Cortex of kidney (tissue), 1 donor: ENCODE measurements at places on chromosomes 2 and 18.

- no peak for DNase-seq
Measured at GRCh38 chr18:76620321-76621170, 125.5 kb upstream of the ZNF516 start.

GRCh38 chr2:231926180-231926741 is at the start of gene NPPC:
TSS of gene NPPC (minus strand) at chr2:231926396. CDS start at chr2:231926249, 147 bp downstream.
- no peak for DNase-seq

DNA sequence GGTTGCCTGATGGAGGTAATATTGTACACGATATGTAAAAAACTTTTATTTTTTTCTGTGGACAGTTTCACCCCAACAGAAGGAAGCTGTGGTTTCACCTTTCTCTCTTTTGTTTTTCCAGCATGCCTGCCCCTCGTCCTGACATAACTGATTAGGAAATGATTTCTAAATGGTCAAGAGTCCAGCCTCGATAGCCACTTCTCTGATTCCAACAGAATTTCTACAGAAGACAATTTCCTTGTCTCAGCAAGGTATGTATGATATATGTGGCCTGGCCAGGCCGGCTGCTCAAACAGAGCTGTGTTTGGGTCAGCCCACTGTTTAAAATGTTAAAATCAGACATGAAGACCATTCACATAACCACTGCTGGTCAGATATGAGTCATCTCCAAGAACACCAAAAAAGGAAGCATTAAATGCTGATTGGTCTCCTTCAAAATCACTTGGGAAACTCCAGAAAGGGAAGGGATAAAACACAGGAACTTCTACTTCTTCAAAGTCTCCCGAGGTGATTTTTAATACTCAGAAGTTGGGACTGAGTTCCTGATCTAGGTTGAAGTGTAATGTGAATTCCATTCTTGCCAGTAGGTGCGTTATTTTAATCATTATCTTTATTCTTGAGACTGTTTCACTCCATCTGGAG is 22.3 kb downstream of the ATP8B1 start:
- DNase-seq, result no peak

DNA sequence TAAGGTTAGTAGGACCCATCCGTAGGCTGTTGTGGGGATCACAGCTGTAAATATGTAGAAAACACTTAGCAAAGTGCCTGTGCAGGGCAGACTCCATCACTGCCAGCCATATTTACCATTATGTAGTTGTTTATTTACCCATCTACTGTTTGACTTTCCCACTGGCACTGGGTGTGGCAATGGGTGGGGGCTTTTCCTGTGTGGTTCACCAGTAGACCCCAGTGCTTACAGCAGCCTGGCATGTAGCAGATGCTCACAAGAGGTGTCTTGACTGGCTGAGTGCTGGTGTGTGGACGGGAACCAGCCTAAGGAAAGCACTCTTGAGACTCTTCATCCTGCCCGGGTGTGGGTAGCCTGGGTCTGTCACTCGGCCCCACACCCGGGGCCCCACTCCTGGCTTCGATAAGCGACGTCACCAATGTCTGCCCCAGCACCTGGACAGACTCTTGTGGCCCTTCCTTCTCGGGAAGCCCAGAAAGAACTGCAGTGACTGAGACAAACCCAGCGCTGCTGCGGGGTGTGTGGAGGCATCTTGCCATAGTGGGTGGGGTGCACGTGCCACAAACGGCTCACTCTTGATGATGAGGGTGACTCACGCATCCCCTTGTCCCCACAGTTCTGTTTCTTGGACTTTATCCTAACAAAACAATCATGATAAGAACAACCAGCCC is 78.3 kb downstream of the HDAC4 start:
- DNase-seq, result no peak

DNA sequence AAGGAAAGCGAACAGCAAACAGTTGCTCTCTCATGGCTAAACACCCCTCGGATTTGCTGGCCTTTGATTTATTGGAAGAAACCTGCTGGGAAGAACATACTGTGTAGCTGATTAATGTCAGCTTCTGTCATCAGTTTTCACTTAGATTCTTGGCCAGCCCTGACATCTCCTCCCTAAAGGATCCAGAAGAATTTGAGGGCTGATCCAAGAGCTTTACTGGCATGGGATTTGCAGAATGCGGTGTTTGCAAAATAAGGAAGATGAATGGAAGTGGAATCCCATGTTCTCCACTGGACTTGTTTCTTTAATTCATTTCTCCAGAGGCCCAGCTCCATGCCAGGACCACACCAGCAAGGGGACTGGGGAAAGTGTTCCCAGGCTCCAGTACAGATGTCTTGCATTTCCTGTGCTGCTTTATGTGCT is 80.5 kb downstream of the RDH14 start:
- no peak for DNase-seq

DNA sequence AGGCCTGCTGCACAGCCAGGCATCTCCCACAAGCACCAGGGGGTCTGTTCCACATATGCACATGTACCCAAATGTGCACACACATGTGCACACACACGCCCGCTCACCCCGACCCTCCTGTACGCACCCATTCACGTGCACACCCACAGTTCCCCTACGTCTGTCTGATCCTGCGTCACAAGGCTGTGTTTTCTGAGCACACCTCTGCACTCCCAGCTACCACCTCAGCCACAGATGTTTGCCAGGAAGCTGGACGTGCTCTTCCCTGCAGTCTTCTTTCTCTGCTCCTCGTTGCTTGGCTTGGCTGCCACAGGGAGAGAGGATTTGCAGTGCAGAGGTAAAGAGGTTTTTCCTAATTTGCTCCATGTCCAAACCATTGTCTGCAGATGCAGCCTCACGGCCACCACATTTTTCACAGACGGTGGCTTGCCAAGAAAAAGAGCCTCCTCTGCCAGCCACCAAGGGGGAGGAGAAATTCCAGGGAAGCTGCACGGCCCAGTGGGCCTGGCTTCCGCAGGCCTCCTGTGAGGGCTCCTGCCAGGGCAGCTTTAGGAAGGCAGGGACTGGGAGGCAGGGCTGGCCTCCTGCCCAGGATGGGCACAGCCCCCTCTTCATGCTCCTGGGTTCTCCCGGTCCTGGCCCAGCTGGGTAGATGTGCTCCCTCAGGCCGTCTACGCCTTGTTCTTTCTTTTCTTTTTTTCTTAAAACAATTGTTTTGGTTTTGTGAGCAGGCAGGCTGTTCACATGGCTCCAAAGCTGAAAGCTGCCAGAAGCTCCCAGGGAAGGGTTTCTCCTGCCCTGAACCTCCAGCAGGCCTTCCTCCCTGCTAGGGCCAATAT is 29.3 kb upstream of the HS6ST1 start:
- no peak for DNase-seq

DNA sequence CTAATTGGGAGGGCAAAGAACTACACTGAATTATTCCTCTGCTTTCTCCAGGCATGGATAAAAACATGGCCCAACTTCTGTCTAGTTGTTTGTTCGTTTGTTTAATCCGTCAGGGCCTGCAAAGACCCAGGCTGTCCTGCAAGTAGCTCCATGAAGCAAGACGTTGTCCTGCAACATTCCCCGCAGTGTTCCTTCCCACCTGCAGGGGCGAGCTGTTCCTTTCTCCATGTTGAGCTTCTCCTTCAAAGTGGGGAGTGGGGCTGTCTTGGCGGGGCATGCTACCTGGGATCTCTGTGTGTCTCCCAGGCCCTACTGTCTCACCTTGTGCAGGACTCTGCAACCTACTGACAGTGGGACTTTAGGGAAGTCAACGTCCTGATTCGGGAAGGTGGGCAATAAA is 264.0 kb upstream of the SMIM21 start:
- no peak for DNase-seq

DNA sequence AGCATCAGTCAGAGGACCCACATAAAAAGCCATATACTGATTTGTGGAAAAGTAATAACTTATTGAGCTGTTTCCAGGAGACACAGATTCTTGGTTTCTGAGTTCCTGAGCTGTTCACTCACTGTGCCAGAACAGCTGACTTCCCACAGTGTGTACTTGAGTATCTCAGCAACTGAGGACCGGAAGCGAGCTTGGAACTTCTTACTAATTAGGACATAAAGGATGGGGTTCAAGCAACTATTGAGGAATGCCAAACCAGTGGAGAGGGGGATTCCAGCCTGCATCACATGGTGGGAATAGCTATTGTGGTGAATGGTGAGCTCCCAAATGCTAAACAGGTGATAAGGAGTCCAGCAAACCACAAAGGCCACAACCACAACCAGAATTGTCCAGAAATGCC is 16.4 kb downstream of the EEF1B2 start:
- DNase-seq, result no peak

DNA sequence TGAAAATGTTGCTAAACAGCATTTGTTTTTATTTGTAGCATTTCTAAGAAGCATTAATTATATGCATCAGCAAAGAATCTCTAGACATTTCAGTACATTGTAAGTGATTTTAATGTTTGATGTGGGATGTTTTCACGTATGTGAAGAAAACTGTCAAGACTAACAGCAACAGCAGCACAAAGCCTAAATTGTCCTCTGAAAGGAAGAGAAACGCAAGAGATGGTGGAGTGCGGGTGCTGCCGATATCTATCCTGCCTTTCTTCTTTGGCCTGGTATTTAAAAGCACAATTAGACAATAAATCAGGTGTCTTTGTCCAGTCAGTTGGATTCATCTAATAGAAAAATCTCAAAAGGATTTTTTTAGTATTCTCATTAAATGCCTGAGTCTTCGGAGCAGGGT is 3.1 kb downstream of the TWIST2 start:
- DNase-seq, result no peak

GRCh38 chr2:10989782-10990181 is 78.0 kb downstream of the KCNF1 start:
- DNase-seq, result no peak

DNA sequence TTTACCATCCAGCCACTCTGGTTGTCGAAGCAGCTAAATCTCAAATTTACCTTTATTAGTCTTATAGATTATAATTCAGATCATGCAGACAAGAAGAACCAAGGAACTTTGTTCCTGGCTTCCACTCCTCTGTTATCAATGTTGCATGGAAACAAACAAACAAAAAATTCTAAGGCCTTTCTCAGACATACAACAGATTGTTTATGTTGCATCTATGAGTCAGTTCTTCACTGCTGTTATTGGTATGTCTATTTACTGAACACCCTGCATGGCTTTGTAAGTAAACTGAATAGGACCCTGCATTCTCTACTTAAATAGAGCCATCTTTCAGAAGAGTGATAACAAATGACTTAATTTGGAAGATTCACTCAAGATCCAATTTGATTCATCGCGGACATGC is 1.6 kb upstream of the ANKRD44 start:
- no peak for DNase-seq

DNA sequence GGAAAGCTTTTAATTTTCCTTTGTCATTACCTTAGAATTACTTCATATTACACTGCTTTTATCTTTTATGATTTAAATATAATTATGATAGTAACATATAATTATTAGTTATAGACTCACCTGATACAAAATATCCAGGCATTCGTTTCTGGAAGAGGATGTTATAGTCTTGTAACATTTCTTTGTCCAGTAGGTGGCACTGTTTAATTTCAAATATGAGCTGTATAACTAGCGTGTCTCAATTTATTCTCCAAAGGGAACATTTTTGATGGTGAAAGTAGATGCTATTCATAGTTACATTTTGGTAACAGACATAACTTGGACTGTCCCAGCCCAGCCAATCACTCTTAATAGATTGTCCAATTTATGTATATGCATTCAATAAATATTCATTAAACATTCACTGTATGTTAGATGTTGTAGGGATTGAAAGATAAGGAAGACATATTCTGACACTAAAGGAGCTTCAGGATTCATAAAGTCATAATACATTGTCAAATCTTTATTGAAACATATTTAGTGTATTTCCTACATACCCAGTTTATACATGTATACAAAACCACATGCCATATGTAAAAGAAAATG is 19.2 kb downstream of the DAW1 start:
- DNase-seq, result no peak

- DNase-seq, result no peak
Measured at GRCh38 chr18:48697441-48697840, 158.6 kb downstream of the CTIF start.
